ENCODE measurements at places on chromosomes 7 and 10.

DNA sequence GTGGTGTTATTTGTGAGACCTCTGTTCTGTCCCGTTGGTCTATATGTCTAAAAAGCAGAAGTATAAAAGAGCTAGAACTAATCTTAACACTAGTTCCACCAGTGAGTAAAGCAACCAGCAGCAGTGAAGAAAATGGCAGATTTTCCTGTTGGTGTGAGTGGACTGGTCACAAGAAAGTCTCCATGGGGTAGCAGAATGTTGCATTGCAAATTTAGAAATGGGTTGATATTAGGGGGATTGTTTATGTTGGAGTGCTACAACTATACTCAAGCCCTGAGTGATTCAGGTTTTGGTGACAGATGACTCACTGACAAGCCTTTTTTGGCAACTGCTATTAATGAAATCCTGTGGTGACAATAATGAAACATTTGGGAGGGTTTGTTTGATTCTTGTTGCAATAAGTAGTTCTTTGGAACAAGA lies 5.6 kb downstream of the AVL9 start:
- DNase-seq, result no peak

GRCh38 chr7:125255810-125256209 lies 326.2 kb upstream of the POT1 start:
- no peak for DNase-seq

- no peak for DNase-seq
These were observed 205.4 kb downstream of the IMMP2L start for GRCh38 chr7:111356941-111357340.

DNA sequence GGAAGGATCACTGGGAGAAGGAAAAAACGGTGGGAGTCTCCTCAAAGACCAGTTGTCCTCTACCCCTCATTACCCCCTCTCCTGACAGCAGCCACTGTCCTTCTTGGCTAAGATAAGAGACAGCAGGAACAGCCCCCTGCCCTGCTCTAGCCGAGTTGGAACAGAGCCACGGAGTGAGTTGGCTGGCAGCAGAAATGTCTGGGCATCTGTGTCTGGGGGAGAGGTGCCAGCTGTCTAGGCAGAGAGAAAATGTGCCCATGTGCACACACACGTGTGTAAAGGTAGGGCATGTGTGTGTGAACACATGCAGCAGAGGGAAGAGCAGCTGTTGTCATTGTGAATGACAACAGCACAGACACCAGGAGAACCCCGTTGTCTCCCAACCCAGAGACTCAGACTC lies 9.4 kb upstream of the HILPDA start:
- no peak for DNase-seq

DNA sequence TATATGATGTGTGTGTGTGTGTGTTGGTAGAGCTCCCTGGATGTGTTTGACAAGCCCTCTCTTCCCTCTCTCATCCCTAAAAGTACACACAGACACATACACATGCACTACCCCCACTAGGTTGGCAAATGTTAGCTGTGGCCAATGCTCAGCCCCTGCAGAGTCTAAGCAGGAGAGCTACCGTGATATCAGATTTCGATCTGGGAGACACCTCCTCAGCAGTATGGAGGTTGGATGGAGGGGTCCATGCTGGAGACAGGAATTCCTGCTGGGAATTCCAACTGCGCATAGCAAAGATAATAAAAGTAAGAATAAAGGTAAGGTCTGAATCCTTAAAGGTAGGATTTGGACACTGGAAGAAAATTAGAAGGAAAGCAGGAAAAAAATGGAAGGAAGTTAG lies 85.7 kb downstream of the C10orf90 start:
- no peak for DNase-seq

DNA sequence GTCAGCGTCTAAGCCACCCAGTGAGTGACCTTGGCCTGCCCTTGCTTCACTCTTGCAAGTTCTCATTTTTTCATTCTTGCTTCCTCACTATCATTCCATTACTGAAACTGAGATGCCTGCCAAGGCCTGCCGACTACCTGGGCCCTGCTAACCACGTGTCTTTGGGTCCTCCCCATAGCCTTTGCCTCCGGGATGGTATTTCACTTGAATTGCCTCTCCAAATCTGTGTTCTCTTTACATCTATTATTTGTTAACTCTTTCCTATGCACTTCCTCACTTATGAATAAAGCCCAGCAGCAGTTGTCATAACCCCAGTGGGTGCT lies 234.6 kb downstream of the SNX10 start:
- DNase-seq, result no peak

GRCh38 chr10:130455111-130455695 lies 319.0 kb downstream of the GLRX3 start:
- no peak for DNase-seq

DNA sequence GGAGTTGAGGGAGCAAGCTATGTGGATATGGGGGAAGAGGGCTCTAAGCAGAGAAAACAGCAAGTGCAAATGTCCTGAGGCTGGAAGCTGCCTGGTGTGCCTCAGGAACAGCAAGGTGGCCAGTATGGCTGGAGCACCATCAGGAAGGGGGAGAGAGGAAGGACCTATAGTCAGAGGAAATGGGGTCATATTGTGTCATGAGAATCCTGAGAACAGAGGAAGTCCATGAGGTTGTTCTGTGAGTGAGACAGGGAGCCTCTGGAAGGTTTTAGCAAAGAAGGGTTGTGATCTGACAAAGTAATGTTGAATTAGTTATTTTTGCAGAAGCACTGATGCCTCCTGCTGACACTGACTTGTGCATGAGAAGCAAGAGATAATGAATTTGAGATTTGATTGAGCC lies 204.3 kb downstream of the PTEN start:
- DNase-seq, result no peak

DNA sequence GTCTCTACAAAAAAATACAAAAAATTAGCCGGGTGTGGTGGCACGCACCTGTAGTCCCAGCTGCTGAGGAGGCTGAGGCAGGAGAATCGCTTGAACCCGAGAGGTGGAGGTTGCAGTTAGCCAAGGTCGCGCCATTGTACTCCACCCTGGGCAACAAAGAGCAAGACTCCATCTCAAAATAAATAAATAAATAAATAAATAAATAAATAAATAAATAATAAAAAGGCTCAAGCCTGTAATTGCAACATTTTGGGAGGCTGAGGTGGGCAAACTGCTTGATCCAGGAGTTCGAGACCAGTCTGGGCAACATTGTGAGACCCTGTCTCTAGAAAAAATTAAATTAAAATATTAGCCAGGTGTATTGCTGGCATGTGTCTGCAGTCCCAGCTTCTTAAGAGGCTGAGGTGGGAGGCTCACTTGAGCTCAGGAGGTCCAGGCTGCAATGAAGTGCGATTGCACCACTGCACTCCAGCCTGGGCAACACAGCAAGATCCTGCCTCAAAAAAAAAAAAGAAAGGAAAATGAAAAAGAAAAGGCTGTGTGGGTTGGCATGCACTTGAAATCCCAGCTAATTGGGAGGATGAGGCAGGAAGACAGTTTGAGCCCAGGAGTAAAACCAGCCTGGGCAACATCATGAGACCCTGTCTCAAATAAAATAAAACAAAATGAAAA lies 27.6 kb upstream of the SRGN start:
- no peak for DNase-seq

- DNase-seq, result no peak
These were observed 4.1 kb downstream of the VAX1 start for GRCh38 chr10:117134056-117134305.

DNA sequence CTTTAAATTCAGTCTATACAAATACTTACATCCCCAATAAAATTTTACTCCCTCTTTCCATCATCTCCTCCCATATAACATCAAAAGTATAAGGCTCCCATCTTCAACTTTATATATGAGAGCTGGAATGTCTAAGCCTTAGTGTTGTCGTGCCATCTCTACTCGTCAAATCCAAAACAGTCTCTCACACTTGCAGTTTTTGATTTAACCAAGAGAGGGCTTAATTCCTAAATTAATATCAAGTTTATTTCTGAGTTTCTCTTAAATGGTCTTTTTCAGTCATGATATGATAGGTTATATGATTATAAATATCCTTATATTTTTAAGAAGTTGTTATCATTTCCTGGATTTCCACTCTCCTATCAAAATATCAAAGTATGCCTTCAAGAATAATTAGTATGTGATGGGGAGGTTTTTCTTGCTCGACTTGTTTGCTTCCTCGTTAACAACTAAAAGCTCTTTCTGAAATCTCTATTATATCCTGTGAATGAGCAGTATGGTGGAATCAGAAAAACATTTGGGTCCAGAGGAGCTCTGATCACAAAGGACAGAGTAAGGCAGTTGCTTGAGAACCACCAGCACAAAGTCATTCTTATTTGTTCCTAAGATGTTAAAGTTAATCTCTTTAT lies 12.5 kb upstream of the LIPK start:
- DNase-seq, result peak; percentile 17

DNA sequence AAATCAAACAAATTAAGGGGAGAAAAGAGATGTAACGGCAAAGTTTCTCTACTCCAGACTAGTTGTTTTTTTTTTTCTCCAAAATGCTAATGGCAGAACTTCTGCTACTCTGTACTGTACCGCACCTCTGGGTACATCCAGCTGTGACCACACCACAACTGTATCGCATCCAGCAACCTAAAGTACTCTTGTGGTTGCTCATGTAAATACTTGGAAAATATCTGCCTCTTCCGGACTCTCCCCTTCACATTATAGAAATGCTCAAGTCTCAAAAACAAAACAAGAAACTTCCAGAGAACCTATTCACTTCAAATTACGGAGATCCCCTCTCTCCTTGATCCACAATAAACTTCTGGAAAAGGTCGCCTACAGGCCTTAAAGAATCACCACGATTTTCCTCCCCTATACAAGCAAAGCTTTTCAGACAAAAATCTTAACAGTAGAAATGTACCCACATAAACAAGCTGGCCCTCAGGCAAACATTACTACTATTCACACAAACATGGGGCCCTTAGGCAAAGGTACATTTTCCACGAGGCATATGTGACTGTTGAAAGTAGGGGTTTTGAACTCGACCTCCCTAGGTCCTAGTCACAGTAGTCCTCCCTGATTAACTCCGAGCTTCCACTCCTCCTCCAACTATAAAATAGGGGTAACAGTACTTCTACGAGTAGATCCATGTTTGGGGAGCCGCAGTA lies 222.9 kb upstream of the MKLN1 start:
- no peak for DNase-seq

DNA sequence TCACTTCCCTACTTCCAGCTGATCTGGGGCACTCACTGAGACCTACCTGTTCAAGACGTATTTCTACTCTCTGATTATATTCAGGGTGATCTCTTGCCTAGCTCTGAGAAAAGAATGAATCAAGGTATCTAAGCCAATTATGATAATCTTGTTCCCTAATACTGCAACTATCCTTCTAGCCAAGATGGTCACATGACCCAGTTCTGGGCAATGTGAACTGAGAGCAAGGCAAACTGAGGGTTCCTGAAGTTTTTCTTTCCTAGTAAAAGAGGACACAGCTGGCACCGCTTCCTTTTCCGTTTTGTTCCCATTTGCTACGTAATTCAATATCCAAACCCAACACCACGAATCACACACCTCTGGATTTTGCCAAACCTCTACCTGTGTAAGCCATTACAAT lies 5.9 kb upstream of the GPAM start:
- DNase-seq, result no peak

- DNase-seq, result no peak
These were observed 57.1 kb downstream of the AOAH start for GRCh38 chr7:36667007-36667745.

GRCh38 chr7:5354460-5355232 lies 69.0 kb downstream of the TNRC18 start:
- DNase-seq, result no peak

DNA sequence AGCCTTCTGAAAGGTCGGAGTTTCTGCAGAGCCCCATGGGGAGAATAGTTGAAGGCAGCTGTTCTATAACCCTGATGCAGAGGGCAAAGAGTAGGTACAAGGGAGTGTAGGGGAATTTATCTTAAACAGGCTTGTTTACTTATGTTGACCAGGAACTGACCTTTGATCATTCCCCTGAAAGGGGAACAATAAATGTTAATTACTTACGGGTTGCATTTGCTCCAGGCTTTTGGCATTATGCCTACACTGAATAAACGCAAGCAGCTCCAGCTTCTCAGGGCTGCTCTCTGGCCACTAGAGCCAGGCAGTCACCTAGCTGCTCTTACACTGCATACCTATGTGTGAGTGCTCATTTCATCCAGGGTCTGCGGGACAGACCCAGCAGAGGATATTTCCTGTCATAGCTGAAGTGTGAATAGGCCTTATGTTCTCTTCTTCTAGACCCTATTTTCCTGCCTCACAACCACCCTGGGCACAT lies 26.9 kb upstream of the ABCA13 start:
- peak; percentile 70 for DNase-seq

- peak; percentile 83 for DNase-seq
These were observed 33.7 kb upstream of the BHLHA15 start for GRCh38 chr7:98177553-98177952.

Measured in DMS53 (cell line).